Bronchial epithelial cell (primary cell): ENCODE measurements at places on chromosomes 7 and 10. TPM values are rescaled to one million over a fixed set of nuclear protein-coding genes. Genes with fewer than 3 reads are reported as not detected.
A peak's percentile ranks its signal among the peaks of the same experiment; 100 is the strongest.

Gene FKBP6
- not detected in 2 replicates for total RNA-seq

DNA sequence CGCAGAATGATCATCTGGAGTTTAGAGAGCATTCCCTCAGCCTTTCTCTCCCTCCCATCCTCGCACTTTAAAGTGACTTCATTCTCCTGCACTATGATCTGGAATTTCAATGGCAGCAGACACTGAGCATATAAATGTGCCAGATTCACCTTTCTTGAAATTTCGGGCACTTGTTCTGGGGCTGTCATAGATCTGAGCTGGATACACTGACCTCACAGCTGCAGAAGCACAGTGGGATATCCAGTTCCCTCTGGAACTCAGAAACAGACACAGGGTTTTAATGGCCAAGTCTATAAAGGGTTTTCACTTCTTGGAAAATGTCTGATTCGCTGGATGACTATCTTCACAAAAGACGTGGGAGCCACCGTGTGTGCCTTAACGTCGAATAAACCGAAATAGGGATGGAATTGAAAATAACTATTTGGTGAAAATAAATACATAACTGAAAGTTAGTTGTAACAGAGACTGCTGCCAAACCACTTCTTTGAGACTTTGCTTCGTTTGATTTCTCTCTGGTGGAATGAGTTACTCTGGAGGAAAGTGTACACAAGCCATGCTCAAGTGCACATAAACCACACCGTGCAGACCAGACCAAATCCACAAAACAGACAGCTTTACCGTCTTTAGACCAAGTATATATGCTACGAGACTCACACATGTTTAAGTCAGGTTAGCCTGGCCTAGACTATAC lies 126.1 kb downstream of the SVIL start:
- no peak for DNase-seq

Gene FBXO24
- 0.38 and 0.53 TPM in 2 replicates for total RNA-seq

GRCh38 chr7:29780346-29780745 lies 26.0 kb upstream of the WIPF3 start:
- DNase-seq: no peak

Gene CALCR
- total RNA-seq: not detected in 2 replicates

GRCh38 chr7:26507108-26507987 lies 215.7 kb downstream of the SNX10 start:
- DNase-seq: no peak

Gene COL1A2
- 1.4 and 46.9 TPM in 2 replicates for total RNA-seq

Gene CYP3A4
- 0.26 TPM in 1 of 2 replicates, not detected in the other for total RNA-seq

Gene CPN1
- not detected in 2 replicates for total RNA-seq

Gene NXPH1
- total RNA-seq: not detected in 2 replicates

GRCh38 chr10:125881192-125881591 lies at the start of gene DHX32:
Gene DHX32 (minus strand): TSS chr10:125881292. CDS start chr10:125880824, 468 bp downstream.
- no peak for DNase-seq

DNA sequence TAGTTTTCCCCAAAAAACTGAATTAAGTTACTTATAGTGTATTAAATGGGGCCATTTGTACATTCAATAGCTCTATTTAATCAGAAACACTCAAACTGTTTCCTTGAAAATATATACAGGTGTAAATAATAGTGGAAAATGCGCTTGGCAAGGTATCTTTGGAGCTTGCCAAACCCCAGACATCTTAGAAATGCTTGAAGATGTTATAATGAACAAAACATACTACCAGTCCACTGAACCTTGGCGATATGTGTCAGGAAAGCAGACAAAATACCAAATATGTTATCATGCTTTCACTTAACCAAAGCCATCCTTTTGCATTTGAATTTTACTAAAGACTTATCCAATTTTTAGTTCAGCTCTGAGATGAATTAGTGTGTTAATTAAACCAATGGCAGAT lies 352.7 kb upstream of the SEMA3A start:
- no peak for DNase-seq

Gene SLC13A1
- not detected in 2 replicates for total RNA-seq

Gene NODAL
- under 0.01 TPM in 1 of 2 replicates, not detected in the other for total RNA-seq

DNA sequence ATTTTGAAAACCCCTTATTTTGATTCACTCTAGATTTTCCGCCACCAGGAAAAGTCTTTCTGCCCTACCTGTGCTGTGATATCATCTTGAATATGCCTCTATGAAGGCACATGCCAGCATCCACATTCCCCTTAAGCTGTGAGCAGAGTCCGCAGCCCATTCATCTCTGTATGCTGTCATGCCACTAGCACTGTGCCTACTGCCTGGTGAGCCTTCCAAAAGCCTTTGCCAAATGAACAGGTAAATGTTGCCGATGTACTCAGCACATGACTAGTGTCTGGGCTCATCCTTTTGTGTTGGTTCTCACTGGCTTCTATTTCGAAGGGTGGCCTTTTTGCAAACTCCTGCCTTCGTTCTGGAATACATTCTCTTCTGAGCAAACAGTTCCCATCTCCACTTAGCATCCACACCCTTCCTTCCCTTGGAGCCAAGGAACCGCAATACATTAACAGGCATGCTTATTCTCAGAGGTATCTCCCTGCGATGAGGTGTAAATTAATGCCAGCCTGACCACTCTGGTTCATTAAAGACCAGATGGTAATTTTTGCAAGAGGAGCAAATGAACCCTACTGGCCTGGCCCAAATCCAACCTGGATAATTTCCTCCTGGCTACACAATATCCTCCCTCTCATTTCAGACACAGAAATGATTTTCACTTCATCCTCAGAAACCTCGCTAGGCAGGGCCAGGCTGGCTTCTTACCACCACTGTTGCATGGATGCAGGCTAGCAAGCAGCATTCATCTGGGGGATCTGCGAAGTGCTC lies 339.7 kb upstream of the NFE2L3 start:
- DNase-seq: no peak

DNA sequence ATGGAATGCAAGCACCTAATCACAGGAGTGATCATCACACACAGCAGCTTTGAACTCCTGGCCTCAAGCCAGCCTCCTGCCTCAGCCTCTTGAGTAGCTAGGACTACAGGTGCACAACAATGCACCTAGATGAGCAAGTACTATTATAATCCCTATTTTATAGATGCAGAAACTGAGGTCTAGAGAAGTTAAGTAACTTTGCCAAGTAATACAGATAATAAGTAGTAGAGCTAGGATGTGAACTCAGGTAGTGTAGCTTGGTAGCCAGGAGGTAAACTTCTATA lies 33.7 kb downstream of the DNAJC12 start:
- no peak for DNase-seq

DNA sequence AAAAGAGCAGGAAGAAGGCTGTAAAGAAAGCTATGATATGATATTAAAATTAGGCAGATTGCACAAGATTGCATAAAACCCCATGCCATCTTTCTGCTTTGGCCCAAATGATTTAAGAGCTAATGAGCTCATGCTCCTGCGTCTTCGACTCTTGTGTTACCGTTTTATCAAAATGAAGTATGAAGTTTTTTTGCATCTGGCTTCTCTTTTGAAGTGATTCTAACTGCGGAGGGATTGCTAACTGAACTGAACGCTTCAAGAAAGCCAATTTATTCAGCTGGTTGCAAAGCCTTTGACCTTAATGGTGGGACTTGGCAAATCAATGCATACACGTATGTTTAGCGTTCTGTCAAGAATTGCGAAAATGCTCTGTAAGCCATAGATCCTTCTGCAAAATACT lies 282.9 kb downstream of the TWIST1 start:
- DNase-seq: no peak

- no peak for DNase-seq
Measured at GRCh38 chr7:18541871-18542212, 46.3 kb downstream of the HDAC9 start.

Gene CYREN
- total RNA-seq: 51.9 and 68.0 TPM in 2 replicates

GRCh38 chr7:101238226-101239182 lies 902 bp upstream of the CLDN15 start:
- DNase-seq: no peak

DNA sequence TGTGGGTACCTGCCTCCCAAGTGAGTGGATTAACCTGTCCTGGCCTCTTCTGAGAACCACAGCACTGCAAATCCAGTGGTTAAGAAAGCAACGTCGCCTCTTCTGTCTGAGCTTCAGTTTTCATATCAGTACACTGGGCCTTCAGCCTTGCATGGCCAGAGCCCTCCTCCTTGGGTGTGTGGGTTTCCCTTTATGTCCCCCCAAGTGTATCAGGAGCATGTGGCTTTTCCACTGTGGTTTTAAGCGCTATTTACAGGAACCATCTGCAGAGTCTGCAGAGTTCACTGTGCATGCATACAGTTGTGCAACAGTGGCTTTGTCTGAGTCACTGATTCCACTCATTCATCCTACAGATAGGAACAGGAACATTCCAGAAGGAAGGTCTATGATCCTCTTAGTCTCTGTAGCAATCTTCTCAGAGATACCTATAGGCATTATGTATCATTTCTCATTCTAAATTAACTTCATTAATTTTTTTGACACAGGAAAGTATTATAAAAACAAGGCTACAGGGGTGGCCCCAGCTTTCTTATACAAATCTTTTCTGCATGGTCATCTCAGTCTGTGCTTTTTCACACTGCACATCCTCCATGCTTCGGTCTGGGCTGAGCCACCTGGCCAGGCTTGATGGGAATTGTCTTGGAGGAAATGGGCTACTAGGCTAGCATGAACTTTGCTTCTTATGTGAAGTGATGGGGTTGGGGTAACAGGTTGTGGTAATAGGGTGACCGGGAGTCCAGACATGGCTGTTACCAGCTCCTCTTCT lies 17.1 kb downstream of the MBL2 start:
- peak; percentile 81 for DNase-seq

DNA sequence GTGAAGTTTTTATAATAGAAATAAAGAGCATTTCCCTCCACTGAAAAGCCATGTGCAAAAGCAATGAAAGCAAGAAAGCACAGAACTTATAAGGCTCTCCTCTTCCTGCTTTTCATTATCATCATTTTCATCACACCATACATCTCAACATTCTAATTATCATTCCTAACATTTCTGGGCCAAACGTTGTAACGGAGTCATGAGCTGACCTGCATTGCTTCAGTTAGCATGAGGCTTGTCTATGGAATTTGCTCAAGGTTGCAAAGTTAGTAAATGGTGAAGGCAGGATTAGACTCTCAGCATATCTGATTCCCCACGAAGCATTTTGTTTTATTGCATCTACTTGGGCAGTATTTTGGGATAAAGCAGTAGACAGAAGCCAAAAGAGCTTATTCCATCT lies 11.4 kb downstream of the SCIN start:
- DNase-seq: no peak

- DNase-seq: peak; percentile 79
Measured at GRCh38 chr7:3922175-3922635, 621.2 kb downstream of the SDK1 start.

DNA sequence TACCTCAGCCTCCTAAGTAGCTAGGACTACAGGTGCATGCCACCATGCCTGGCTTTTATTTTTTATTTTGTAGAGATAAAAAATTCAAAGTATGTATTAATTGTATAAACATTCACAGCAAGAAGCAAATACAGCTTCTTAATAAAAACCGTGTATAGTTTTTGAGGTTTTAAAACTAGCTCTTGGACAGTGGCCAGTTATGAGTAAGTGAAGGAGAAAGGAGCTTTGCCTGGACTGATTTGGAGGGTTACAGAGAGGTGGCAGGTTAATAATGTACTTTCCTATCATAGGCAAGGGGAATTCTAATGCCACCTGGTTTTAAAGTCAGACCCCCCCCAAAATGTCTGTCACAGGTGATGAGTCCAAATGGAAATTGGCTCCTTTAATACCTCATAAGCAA lies 43.4 kb downstream of the ZNRF2 start:
- DNase-seq: peak; percentile 65

- DNase-seq: peak; percentile 27
Measured at GRCh38 chr7:148838905-148839304, 45.2 kb downstream of the EZH2 start.

- DNase-seq: no peak
Measured at GRCh38 chr10:100334762-100335161, 4.7 kb upstream of the PKD2L1 start.

Gene OR2A1
- total RNA-seq: not detected in 2 replicates

Gene PTPRZ1
- total RNA-seq: 2.6 and 3.5 TPM in 2 replicates

GRCh38 chr10:23342213-23342884 lies 2.2 kb downstream of the C10orf67 start:
- no peak for DNase-seq

GRCh38 chr7:105245398-105246114 lies 143.2 kb downstream of the SRPK2 start:
- no peak for DNase-seq

Gene FAM20C
- 1.3 and 2.4 TPM in 2 replicates for total RNA-seq

- no peak for DNase-seq
Measured at GRCh38 chr10:48522011-48522765, 82.7 kb downstream of the ARHGAP22 start.

DNA sequence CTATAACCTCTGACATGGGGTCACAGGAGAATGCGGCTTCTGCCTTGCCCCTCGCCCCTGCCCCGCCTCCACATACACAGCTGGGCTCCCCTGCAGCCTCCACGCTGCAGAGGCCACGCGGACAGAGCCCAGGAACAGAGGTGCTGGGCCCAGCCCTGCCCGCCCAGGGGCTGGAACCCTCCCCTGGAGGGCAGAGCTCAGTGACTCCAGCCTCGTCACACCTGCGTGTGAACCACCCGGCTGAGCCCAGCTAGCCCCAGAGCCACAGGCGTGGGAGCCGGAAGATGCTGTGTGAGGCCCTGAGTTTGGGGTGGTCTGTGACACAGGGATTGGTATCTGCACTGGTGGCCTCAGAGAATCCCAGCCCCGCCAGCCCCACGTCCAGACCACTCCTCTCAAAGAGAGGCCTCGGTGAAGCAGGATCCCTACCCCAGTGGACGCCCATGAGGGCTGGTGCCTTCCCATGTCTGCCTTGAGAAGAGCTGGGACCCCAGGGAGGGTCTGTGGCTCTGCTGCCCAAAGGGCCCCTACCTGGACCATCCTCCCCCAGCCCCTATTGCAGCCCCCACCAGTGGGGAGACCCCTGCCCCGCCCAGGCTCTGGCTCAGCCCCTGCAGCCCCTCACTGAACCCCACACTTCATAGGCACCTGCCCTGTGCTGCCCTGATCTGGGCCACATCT lies 8.1 kb upstream of the ADAP1 start:
- DNase-seq: no peak

Gene MMP21
- total RNA-seq: not detected in 2 replicates

GRCh38 chr10:102327002-102327401 lies 68.5 kb upstream of the NFKB2 start:
- DNase-seq: no peak

Gene ITPRID1
- total RNA-seq: not detected in 2 replicates

DNA sequence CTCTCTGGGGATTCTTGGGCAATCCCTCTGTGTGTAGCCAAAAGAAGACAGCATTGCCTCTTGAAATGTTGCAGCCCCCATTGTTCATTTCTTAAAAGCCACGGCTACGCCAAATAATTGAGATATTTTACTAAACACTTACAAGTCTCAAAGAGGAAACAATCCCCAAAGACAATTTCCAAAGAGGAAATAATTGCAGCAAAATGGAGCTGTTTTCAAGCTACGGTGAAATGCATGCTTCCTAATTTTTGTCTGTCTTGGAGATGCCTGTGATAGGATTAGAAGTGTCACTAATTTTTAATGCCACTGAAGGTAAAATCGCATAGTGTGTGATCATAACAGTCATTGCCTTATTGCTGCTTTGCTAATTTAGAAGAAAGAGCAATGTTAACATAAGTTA lies 72.9 kb upstream of the NAMPT start:
- DNase-seq: no peak
